ENCODE measurements at places on chromosomes 13 and 19.
A peak's percentile ranks its signal among the peaks of the same experiment; 100 is the strongest.

DNA sequence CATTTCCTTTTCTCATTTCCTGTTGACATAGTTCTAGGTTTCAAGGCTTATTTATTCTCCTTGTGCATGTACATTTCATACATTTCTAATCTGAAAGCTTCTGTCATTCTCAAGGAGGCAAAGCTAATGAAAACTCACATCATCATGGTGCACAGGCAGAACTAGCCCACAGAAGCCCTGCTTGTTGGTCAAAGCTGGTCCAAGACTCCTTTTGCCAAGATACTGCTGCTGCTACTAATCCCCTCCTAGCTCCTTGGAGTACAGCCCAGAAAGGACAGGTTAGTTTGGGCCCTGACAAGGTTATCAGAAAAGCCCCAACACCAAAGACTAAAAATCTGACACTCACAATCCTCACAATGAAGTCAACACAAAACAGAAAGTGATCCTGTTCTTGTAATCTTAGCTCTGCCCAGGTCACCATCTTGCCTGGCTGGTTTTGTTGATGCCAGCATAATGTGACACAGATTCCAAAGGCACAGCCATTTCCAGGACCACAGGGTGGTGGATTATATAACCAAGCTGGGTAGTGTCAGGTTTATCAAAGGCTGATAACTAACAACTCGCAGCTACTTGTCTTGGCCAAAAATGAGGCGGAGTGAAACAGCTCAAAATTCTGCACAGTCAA is 417.4 kb downstream of the NDFIP2 start:
- DNase-seq: no peak

GRCh38 chr13:88979465-88980175 is 1308.4 kb downstream of the SLITRK5 start:
- DNase-seq: no peak

GRCh38 chr19:55471266-55471665 is 5.2 kb upstream of the ZNF628 start:
- no peak for DNase-seq

- no peak for DNase-seq
Observed at GRCh38 chr19:16315825-16316505, 8.7 kb upstream of the KLF2 start.

DNA sequence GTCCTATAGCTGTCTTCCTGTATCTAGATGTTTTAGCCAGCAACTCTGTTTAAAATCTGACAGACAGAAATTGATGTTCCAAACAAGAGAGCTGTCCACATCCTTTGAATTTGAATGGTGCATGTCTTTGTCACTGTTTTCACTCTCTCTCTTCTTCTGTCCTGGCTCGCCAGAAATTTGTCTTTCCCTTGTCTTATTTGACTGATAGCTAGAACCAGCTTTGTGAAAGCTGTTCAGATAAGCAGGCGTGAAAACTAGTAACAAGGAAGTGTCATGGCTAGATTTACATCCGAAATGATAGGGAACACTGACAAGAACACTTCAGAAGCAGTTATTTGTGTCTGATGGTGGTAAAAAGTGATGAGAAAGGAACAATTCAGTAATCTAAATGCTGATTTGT is 354.9 kb upstream of the SLITRK1 start:
- DNase-seq: no peak

DNA sequence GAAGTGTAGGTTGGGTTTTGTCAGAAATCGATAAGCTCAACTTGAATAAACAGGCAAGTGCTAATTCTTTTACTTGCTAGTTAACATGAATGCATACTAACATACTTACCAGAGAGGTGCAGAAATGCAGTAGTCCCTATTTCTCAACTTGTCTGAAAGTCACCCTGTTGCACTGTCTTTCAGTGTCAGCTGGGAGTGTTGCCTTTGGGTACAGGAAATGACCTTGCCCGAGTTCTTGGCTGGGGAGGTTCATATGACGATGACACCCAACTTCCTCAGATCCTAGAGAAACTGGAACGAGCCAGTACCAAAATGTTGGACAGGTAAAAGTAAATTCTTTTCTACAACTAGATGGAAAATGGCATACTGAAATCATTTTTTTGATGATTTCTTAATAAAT is 103.5 kb upstream of the AKAP11 start:
- DNase-seq: no peak

GRCh38 chr19:22735911-22736645 is 47.9 kb downstream of the ZNF99 start:
- no peak for DNase-seq

DNA sequence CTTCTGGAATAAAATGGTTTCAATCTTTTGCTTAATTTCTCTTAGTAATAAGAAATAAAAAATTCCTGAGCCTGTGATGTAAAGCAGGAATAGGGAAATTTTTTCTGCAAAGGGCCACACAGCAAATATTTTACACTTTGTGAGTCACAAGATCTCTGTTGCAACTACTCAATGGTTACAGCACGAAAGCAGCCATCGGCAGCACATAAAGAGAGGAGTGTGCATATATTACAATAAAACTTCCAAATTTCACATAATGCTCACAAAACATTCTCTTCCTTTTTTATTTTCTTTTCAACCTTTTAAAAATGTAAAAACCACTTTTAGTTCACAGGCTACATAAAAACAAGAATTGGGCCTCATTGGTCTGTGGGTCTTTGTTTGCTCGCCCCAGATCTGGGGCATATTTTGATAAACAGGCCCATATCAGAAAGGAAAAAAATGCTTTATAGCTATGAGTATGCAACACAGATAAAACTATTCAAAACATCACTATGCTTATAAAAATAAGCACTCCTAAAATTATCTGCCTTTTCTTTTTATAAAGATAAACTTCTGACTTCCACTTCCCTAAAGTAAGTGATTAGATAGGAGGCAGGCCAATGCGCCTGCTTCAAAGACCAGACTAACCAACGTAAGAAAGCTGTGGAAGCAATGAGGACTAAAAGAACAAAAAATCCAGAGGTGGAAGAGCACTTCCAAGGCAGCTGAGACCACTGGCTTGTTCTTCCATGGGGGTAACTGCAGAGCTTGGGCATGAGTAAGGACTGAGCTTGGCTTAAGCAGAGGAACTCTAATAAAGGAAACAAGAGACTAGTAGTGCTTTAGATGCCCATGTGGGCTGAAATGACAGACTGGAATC is 26.5 kb downstream of the MYCBP2 start:
- no peak for DNase-seq

- DNase-seq: peak; percentile 9
Observed at GRCh38 chr13:89066868-89067466, 1395.8 kb downstream of the SLITRK5 start.

DNA sequence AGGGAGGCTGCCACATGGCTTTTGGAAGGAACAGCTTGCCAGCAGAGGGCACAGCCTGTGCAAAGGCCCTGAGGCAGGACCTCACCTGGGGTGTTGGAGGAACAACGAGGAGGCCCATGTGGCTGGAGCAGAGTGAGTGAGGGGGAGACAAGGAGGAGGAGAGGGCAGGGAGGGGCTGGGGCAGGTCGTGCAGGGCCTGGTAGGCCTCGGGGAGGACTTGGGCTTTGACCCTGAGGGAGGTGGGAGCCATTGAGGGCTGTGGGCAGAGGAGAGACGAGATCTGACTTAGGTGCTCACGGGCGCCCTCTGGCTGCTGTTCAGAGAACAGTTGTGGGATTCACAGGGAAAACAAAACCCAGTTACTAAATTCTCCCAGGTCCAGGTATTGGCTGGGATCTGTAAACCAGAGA is 25.2 kb downstream of the ZNRF4 start:
- peak; percentile 51 for DNase-seq

- no peak for DNase-seq
Observed at GRCh38 chr13:40221131-40221459, 445.3 kb downstream of the FOXO1 start.

GRCh38 chr13:31240921-31241320 is 41.1 kb downstream of the B3GLCT start:
- no peak for DNase-seq

DNA sequence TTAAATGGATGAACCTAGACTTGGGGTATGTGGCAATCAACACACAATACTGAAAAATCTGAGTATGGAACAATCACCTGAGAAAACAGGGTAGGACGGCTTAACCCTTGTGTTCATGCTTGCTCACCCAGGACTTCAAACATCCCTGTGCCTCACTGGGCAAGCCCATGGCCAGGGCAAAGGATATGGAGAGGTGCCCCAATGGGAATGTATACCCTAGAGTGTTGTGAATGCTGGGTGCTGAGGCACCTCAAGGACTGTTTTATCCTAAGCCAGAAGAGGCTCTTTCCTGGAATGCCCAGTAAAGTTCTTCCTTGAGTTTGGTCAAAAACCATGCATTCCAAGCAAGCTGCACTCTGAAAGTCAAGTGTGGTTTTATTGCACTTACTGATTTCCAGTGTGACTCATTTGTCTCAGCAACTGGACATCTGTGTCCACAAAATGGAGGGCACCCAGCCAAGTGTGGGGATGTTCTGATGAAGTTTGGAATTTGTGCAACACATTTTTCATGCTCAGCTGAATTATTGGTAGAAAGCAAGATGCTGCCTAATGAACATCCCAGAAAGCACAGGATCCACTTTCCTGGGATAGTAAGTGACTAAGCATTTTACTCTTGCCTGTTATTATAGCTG is 531.3 kb downstream of the RFC3 start:
- no peak for DNase-seq

DNA sequence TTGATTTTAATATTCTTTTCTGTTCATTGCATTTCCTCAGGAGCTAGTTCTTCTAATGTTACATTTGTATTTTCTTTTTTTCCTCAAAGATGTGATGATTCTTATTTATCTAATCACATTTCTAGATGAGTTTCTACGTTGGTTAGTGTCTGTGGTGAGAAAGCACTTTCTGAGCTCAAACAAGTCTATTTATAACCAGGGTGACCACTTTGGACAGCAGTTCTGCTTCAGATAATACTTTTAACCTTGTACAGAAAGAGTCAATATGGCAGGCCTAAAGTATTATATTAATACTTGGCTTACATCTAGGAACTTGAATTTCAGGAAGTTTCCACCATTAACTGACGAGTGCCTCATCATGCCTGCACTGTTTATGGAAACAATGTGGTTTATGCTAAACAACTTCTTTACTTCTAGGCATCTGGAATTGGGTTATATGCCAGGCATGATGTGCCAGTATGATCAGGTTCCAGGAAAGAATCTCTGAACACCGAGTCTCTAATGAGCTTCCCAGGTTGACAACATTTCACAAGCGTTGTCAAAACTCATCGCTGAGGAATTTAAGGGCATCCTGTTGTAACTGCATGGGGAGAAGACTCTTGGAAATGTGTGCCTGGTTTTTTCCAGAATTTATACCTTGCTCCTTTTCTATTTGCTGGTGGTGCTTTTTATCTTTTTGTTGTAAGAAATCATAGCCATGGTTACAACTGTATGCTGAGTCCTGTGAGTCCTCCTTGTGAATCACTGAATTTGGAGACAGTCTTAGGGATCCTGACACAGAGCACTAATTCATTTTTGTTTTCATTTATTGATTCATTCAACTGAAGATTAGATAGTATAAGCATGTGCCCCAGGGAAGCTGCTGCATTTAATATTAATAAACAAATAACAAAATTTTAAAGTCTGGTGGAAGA is 344.4 kb upstream of the PCDH9 start:
- DNase-seq: no peak

GRCh38 chr13:71249011-71249410 is 618.0 kb downstream of the DACH1 start:
- DNase-seq: no peak

DNA sequence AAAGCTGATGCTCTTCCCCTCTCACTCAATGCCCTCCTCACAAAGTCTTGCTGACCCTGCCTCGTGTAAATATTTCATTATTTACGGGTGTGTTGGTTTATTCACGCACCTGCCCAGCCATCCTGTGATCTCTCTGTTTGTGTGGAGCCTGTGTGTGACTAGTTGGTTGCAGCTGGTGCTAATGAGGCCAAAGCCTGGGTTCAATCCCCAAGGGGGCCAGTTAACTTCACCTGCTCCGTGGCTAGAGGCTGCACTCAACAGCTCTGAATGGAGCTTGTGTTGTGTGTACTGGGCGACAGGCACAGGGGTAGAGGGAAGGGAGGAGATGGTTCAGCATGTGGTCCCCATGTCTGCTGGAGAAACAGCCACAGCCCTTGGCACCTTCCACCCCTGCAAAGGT is 109.5 kb downstream of the DNAJC15 start:
- DNase-seq: no peak

- DNase-seq: no peak
Observed at GRCh38 chr13:110648146-110648819, 32.9 kb downstream of the NAXD start.

DNA sequence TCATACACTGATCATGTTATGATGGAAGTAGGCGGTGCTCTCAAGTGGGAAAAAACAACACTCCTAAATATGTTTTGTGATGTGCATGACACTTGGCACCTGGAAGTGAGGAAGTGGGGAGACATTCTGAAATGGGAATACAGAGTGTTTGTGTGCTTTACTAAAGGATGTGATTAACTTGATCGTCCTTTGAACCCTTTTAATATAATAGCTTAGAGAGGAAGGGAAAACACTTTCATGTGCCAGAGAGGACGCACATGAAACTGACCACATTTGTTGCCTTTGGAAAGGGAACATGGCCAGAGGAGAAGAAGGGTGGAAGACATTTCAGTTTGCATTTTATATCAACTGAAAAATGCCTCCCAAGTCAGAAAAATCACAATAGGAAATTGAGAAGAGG is 31.4 kb downstream of the SMAD9 start:
- no peak for DNase-seq

GRCh38 chr13:44605275-44605674 is 29.1 kb upstream of the TSC22D1 start:
- no peak for DNase-seq

GRCh38 chr13:44128552-44129001 is 245.0 kb upstream of the SERP2 start:
- DNase-seq: no peak

GRCh38 chr13:104114101-104114500 is 1047.9 kb upstream of the SLC10A2 start:
- no peak for DNase-seq

- DNase-seq: no peak
Observed at GRCh38 chr19:35860436-35860817, 3.7 kb downstream of the KIRREL2 start.

DNA sequence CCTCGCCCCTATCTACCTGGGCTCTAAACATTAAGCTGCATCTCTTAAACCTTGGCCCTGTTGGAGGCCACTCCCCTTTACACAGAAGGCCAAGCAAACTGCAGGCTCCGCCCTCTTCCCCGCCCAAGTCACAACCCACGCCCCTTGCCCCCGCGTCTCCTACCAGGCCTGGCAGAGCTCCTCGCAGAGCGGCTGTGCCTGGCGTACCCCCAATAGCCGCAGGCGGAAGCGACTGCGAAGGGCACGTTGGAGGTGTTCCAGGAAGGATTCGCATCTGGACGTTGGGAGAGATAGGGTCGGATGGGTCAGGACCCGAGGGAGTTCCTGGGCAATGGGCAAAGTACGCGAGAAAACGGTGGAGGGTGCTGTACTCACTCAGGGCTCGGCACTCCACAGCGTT is 5.9 kb downstream of the RTBDN start:
- peak; percentile 54 for DNase-seq

GRCh38 chr19:40217934-40218890 is at the start of gene TTC9B:
TTC9B (minus strand) TSS chr19:40218384; CDS start chr19:40218381, 3 bp downstream.
- peak; percentile 72 for DNase-seq
